ENCODE measurements at places on chromosomes 11 and 22.
A peak's percentile ranks its signal among the peaks of the same experiment; 100 is the strongest.

DNA sequence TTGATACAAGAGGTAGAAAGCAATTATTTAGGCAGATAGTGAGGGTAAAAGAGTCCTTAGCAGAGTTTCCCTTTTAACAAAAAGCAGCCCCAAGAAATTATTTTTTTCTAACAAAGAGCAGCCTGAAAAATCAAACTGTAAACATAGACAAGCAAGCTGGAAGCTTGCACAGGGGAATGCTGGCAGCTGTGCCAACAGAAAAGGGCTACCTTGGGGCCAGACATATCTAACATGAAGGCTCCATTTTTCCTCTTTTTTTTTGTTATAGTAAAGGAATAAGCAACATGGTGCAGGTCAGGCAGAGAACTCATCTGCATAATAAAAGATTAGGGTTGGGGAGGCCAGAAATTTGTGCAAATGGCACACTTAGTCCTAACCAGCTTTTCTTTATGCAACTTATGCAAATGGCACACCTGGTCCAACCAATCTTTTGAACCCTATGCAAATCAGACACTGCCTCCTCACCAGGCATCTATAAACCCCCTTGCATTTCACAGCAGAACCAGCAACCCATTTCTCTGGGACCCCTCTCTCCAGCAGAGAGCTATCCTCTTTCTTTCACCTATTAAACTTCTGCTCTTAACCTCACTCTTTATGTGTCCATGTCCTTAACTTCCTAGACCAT, 41.8 kb downstream of the PDGFD start:
- no peak for DNase-seq

DNA sequence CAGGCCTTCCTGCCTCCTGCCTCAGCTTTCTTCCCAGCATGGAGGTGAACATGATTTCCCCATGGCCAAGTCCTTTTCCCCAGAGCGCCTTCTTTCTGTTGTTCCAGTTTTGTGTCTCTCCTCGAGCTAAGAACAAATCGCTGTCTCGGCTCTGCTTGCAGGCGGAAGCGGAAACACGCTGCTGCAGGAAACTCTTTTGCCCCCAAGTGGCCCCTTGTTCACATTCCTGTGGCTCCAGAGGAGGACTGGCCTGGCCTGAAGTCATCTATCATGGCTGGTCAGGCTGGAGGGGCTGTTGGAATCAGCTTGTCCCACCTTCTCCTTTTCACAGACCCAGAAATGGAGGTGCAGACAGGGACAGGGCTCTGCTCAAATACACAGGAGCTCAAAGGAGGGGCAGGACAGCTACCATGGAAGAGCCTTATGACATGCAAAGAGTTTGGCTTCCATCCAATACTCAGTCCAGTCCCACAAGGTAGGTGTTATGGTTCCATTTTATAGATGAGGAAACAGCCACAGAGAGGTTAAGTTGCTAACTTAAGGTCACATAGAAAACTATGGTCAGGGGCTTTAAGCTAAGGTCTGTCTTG, 182.2 kb upstream of the SYT13 start:
- no peak for DNase-seq

GRCh38 chr22:44024288-44024921, at the start of gene PARVB:
PARVB (plus strand) TSS chr22:44024302; CDS start chr22:44024340, 38 bp downstream.
- DNase-seq: peak; percentile 47

GRCh38 chr11:116527180-116527991, 245.4 kb downstream of the BUD13 start:
- no peak for DNase-seq
